ENCODE measurements at places on chromosomes 11 and 22.

DNA sequence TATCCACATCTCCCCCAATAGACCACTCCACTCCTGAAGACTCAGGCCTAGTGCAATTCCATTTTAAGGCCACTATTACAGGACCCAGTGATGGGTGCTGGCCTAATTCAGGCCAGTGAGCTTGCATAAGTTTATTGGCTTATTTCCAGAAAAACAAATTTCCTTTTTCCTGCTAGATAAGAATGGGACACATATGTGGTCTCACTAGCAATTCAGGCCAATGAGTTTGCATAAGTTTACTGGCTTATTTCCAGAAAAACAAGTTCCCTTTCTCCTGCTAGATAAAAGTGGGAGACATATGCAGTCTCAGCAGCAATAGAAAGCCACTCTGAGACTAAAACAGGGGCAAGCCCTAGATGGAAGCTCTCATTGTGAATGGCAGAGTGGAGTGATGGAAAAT lies 22.4 kb downstream of the ADM start:
- no peak for DNase-seq

- DNase-seq, result no peak
Measured at GRCh38 chr22:21713428-21714058, 22.1 kb downstream of the YPEL1 start.

- DNase-seq, result no peak
Measured at GRCh38 chr11:96579656-96580055, 189.8 kb downstream of the JRKL start.

GRCh38 chr11:76602431-76602861 lies 68.1 kb downstream of the LRRC32 start:
- no peak for DNase-seq

- DNase-seq, result peak; percentile 47
Measured at GRCh38 chr11:68282141-68282860, 10.5 kb upstream of the C11orf24 start.

DNA sequence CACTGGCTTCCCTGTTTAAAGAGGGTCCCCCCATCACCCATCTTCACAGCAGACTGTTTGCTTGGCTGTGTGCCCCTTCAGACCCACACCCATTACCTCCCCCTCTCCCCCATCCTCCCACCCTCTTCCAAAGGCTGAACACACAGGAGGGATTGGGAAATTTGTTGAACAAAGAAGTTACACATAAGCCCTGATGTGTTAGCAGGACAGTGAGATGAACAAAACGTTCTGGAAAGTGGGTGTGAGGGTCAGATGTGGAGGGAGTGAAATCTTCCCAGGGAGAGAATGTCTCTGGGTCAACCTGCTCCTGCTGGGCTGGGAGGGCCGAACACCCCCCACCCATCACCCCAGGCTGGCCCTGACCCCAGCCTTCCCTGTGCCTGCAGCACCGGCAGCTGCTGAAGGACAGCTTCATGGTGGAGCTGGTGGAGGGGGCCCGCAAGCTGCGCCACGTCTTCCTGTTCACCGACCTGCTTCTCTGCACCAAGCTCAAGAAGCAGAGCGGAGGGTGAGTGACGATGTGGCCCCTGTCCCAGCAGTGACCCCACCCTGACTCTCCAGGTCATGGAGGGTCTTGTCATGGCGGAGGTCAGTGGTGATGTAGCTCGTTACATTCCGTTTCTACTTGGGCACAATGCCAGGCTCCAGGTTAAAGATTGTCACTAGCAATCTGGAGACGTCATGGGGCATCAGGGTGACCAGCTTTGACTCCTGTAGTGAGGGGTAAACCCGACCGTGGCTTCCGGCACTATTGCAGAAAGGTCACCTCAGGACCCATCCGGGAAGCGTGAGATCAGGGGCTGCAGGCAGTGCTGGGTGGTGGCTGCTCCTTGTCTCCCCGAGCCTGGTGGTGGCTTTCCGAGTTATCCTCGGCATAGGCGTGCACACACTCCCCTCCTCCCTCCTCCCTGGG lies 103.5 kb downstream of the BCR start:
- DNase-seq, result no peak

DNA sequence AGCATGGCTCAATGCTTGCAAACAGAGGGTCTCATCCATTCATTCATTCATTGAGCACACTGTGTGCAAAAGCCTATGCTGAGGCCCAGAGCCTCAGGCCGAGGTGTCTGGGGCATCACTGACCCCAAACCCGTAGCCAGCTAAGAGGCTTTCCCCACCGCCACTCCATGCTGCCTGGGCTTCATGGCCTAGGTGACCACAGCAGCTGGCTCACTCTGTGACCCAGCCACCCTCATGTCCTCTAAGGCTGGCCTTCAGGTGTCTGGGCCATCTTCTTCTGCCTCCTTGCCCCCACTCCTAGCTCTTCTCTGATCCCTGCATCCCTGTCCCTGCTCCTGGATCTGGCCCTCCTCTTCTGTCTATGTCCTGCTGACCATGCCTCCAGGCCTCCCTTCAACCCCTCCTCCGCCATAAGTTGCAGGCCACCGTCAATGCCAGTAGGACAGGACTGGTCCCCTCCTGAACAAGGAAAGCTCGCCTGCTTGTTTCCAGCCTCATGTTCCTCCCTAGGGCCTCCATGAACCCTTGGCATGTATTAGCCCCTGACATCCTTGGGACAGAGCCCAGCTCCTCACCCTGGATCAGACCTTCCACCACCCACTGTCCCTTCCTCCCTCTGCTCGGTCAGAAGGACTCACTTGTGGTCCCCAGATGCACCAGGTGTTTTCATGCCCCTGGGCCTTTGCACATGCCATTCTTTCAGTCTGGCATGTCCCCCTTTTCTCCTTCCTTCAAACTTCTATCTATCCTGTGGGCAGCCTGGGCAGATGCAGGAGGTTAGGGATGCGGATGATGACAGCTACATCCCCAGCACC lies 92.8 kb downstream of the MYEOV start:
- no peak for DNase-seq

- no peak for DNase-seq
Measured at GRCh38 chr11:128298271-128298670, 289.1 kb downstream of the ETS1 start.

DNA sequence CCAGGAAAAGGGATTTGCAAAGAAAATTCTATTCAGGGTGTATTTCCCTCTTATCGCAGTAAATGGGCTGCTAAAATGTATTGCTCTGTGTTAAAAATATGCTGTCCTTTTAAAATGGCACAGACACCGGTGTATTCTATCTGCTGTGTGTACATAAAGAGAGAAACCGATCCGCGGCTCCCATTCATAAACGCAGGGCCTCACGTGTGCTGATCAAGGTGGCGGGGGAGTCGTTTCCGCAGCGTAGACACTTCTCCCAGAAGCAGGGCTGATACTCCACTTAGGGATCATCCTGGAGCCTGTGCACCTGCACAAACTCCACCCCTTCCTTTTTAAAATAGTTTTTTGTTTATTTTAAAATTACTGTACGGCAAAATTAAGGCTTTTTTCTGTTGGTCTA lies 26.1 kb upstream of the IGSF9B start:
- no peak for DNase-seq

DNA sequence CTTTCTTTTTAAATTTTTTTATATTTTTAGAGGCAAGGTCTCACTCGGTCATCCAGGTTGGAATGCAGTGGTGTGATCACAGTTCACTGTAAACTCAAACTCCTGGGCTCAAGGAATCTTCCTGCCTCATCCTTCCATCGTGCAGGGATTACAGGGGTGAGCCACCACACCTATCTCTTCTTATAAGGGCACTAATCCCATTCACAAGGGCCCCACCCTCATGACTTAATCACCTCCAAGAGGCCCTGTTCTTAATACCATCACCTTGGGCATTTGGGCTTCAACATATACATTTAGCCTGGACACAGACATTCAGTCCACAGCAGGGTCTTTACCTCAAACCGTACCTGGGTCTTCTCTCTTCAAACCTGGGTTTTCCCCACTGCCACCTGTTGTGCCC lies 4.5 kb upstream of the GTSE1 start:
- no peak for DNase-seq

DNA sequence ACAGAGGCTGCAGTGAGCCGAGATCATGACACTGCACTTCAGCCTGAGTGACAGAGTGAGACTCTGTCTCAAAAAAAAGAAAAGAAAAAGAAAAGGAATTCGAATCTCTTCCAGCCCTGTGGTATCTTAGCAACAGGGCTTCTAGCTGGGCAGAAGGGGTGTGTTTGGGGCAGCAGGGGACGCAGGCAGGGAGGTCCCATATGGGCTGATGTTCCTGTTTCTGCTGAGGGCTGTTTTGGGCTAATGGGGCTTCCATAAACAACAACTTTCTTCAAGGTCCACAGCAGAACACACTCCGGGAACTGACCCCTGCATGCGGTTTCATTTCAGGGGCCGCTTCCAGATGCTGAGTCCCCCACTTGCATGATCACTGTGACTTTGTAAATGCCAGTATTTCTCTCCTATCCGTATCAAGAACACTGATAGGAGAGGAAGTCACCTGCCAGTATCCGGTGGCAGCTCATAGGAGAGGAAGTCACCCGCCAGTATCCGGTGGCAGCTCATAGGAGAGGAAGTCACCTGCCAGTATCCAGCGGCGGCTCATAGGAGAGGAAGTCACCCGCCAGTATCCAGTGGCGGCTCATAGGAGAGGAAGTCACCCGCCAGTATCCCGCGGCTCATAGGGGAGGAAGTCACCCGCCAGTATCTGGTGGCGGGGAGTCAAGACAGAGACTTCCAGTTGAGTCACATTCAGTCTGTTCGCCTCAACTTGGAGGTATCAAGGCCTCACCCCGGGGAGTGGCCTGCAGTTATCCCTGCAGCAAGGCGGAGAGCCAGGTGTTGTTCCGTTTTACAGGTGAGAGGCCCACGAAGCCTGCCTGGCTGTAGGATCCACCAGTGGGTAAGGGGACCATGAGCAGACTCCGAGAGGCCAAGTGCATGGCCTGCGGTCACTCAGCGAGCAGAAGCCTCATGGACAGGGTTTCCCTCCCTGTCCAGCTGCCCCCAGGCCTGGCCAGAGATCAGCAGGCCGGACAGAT lies 8.3 kb upstream of the FGF19 start:
- no peak for DNase-seq

DNA sequence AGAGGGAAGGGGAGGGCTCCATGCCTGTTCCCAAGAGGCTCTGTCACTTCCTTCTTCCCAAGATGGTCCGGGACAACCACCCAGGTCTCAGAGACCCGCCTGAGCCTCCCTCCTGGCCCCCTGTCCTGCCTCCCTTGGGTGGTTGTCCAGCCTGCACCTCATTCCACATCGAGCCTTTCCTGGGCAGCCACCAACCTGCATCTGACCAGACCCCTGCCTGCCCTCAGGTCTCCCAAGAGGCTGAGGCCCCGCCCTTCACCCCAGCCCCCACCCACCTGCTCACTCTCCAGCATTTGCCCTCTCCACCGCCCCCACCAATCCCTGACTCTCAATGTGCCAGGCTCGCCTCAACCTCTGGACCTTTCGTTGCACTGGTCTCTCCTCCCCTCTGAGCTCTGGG lies 97.5 kb upstream of the LMO1 start:
- DNase-seq, result no peak

GRCh38 chr11:119687373-119688046 lies 41.5 kb downstream of the NECTIN1 start:
- no peak for DNase-seq

GRCh38 chr11:10727146-10727851 lies 23.7 kb upstream of the CTR9 start:
- DNase-seq, result no peak

GRCh38 chr11:34585735-34586487 lies 35.0 kb upstream of the EHF start:
- no peak for DNase-seq
